IPS DF 19.7 (cell line): ENCODE measurements at places on chromosomes 11 and 22.
A peak's percentile ranks its signal among the peaks of the same experiment; 100 is the strongest.

- DNase-seq = no peak
Observed at GRCh38 chr11:82907371-82907770, 5.8 kb downstream of the DDIAS start.

- DNase-seq = peak; percentile 38
Observed at GRCh38 chr11:80473562-80473961, 1032.7 kb upstream of the TENM4 start.

GRCh38 chr11:76680518-76681425 lies 10.2 kb upstream of the LRRC32 start:
- no peak for DNase-seq

DNA sequence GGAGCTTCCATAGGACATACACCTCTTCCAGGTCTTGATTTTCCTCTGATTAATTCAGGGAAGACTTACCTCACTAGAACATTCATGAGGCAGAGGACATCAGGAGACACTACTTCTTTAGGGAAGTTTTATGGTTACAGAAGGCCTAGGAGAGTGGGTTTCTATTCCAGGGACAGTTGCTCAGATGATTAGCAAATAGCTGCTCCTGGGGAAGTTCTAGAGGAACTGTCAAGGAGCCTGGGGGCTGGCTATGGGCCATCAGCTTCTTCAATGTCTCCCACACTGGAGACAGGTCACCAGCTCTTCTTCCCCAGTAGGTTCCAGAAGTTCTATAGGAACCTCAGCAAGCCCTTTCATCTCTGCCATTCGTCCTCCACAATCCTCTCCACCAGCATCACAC lies 11.5 kb upstream of the OR10A5 start:
- no peak for DNase-seq

GRCh38 chr22:49521787-49522224 lies 305.9 kb downstream of the BRD1 start:
- DNase-seq = no peak
